ENCODE measurements at places on chromosomes 4 and X. TPM values are rescaled to one million over a fixed set of nuclear protein-coding genes. Genes with fewer than 3 reads are reported as not detected.

SSX1 gene
- total RNA-seq = not detected

ENPEP gene
- total RNA-seq = 1.1 TPM

SMARCA1 gene
- total RNA-seq = 51.0 TPM

FAAH2 gene
- total RNA-seq = 0.14 TPM

NEUROG2 gene
- total RNA-seq = not detected

CTAG2 gene
- not detected for total RNA-seq

OCIAD1 gene
- 117 TPM for total RNA-seq

UCP1 gene
- total RNA-seq = not detected

PDCL2 gene
- total RNA-seq = not detected

TLR6 gene
- total RNA-seq = 5.4 TPM

NDNF gene
- not detected for total RNA-seq

TMEM31 gene
- total RNA-seq = not detected

BRS3 gene
- not detected for total RNA-seq

TFE3 gene
- 66.3 TPM for total RNA-seq

G3BP2 gene
- 135 TPM for total RNA-seq

PRR32 gene
- not detected for total RNA-seq

PLAC1 gene
- 2.9 TPM for total RNA-seq

Data from placental pericyte (primary cell).